ENCODE measurements at places on chromosomes 12 and 14.

DNA sequence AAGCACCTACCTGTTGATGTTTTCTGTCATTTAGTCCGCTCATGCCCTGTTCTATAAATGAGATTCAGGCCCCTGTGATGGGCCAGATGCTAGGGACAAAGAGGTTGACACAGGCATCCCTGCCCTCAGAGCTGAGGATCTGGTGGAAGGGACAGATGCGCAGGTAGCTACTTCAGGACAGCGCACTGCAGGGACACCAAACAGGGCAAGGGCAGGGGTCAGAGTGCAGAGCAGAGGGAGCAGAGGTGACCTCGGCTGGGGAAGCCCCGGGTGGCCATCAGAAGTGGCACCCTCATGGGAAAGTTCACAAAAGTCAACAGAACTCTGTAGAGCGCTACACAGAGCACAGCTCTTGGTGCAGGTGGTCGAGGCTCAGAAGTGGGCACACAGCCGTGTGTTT is 5.6 kb upstream of the PNMA1 start:
- DNase-seq = no peak

GRCh38 chr12:128140551-128140950 is 126.4 kb upstream of the TMEM132C start:
- DNase-seq = no peak

GRCh38 chr14:76941544-76941943 is 87.0 kb downstream of the IRF2BPL start:
- DNase-seq = no peak

GRCh38 chr14:91349481-91350074 is 68.0 kb downstream of the CCDC88C start:
- no peak for DNase-seq

GRCh38 chr14:50082784-50083466 is 33.4 kb downstream of the VCPKMT start:
- DNase-seq = no peak

- DNase-seq = no peak
Measured at GRCh38 chr12:29216266-29216665, 67.2 kb downstream of the FAR2 start.

DNA sequence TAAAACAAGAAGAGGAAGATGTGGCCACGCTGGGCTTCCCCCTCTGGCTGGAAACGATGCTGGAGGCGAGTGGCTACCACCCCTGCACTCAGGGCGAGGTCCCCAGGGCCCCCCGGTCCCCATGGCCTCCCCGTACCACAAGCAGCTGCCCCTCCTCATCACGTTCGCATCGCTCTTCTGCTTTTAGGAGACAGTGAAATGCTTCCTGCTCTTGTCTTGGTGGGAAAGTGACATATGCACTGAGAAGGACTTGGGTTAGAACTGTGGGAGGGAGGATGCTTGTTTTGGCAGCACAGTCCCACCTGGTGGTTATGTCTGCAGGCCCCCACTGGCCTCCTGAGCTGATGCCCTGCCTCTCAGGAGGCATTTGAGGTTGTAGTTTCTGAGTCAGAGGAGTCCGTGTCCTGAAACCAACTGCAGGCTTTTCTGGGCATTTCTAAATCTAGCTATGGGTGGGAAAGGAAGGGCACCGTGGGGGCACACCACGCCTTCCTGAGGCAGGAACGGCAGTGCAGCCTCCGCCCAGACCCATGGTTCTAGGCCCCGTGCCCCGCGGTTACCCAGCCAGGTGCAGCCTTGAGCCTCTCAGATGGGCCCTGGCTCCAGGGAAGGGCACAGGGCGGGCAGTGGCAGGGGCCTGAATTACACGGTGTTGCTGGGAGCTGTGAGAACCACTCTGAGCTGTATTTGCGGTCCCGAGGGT is 139.3 kb downstream of the ADGRD1 start:
- no peak for DNase-seq

DNA sequence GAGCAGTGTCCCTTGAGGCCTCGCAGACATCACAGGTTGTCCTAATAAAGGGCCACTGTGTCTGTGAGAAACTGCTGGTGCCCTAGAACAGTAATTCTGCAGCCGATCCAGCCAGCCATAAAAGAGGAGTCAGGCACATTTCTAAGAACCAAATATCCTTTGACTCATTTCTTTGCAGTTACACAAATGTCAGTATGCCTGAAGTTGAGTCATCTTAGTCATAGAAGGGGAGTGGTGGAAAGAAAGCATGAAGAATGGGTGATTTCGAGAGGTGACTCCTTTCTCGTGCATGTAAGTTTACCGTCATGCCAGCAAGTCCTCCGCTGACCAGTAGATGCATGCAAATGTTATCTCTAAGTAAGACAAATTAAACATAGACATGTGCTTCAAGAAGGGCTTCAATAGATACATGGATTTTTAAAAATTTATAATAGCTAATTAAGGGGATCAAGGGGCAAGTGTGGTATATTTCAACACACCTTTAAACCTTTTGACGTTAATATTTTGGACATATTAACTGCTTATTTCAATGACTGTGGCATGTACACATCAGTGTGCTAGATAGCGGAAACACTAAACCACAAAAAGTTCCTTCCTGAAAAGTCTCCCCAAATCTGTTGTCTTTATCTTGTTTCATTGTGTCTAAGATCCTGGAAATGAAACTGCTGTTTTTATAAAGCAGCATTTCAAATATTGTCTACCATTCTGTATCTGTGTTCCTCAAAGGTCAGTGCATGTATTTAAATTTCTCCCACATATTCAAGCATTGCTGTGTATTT is 497.4 kb downstream of the NPAS3 start:
- DNase-seq = no peak

DNA sequence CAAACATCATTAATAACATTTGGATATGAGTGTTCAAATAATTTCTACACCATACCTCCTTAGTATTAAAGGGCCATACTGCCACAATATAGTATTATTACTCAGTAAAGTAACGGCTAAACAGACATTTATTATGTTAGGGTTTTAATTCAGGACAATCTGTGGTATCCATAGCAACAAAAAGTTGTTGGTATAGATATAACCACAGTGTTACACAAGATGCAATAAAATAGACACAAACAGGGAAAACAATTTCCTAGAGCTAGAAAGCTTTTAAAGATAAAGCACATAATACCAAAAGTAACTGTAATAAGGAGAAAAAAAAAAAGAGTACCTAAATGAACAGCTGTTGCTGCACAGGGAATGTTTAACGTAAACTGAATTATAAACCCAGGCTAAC is 16.1 kb downstream of the CNIH1 start:
- no peak for DNase-seq

DNA sequence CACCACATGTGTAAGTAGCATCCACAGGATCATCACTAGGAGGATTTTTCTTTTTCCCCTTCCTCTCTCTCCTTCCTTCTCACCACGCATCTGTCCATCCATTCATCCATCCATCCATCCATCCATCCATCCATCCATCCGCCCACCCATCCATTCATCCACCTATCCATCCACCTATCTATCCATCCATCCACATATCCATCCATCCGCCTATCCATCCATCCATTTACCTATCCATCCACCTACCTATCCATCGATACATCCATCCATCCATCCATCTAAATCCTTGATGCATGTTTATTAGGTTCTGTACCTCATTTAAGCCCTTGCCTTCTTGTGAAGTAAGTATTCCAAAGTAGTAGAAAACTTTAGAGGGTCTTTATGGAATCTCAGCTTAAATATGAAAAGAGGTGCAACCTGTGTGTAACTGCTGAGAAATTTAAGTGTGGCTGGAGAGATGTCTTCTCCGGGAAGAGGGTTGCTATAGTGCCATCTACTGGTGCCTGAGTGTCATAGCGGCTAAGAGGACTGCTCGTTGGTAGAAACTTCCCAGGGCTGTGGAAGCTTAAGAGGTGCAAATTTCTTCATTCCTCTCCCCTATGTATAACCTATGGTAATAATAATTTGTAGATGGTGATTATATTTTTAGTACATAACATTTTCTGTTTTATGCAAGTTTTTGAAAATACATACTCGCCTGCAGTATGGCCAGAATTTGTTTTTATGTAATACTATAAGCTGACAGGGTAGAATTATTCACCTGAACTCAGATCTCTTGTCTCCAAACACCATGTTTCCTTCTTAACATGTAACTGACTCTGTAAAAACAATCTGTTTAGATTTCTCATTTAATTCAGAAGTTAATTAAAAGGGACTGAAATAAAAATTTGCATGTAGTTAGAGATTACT is 46.0 kb downstream of the MYO1H start:
- DNase-seq = no peak

DNA sequence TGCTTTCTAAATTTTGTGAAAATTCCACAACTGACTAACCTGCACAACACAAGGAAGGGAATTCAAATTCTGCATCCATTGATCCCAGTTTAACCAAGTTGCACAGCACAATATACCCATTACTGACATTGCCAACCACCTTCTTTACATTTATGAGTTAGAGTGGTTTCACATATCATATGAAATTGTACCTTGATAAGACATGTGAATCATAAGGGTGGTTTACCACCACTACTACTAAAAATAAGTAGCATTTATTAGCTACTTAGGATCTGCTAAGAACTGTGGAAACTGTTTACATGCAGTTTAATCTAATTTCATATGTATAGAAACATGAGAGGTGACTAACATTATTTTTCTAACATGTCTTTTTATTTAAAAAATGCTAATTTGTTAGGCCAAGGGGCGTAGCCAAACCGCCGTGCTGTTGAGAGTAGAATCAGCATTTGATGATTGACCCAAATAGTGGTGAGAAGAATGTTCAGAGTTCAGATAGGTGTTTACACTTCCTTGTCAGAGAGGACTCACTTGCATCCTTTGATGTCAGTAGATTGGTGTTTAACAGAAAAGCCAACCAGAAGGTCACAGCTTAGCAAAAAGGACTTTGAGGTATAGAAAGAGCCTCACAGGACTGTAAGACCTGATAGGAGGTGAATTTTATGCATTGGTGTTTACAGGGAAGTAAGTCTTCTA is 56.2 kb downstream of the LRFN5 start:
- DNase-seq = no peak

DNA sequence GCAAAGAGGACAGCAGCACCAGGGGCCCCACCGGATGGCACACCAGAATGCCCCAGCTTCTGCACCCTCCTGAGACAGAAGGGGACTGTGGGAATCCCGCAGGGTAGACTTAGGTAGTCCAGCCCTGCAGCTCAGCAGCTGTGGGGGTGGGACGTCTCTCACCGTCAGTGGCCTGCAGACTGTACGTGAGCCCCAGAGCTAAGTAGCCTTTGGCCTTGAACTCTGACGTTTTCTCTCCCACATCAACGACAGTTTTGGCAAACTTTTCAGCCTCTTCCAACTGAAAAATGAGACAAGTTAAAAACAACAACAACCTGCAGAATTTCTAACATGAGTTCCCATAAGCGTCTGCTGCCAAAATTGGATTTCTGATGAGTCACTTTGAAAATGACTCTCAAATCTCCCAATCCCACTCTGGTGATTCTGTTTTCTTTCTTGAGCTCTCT is 161.4 kb downstream of the TTC7B start:
- no peak for DNase-seq

- DNase-seq = no peak
Measured at GRCh38 chr14:38291681-38292467, 36.0 kb upstream of the CLEC14A start.

- no peak for DNase-seq
Measured at GRCh38 chr12:27486961-27487360, 37.0 kb upstream of the PPFIBP1 start.

DNA sequence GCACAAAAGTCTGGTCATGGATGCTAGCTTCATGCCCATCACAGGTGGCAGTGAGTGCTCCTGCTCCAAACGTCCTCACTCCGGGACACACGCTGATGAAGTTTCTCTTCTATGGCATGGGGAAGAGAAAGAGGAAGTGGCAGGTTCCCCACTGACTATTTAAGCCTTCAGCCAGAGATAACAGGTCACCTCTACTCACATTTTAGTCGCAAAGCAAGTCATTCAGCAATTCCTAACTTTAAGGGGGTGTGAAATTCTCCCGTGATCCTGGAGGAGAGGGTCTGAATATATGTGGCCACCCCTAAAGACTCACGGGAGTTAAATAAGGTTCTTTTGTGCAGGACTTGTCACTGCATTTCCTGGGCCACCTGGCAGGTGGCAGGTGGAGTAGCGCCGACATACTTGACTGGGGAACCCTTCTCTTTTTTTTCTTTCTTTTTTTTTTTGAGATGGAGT is 18.8 kb upstream of the RCOR1 start:
- no peak for DNase-seq

- no peak for DNase-seq
Measured at GRCh38 chr12:116376354-116377193, 99.1 kb upstream of the MED13L start.

GRCh38 chr12:106276032-106276740 is 26.3 kb upstream of the TCP11L2 start:
- no peak for DNase-seq

GRCh38 chr12:4086481-4086880 is 187.1 kb upstream of the CCND2 start:
- no peak for DNase-seq

DNA sequence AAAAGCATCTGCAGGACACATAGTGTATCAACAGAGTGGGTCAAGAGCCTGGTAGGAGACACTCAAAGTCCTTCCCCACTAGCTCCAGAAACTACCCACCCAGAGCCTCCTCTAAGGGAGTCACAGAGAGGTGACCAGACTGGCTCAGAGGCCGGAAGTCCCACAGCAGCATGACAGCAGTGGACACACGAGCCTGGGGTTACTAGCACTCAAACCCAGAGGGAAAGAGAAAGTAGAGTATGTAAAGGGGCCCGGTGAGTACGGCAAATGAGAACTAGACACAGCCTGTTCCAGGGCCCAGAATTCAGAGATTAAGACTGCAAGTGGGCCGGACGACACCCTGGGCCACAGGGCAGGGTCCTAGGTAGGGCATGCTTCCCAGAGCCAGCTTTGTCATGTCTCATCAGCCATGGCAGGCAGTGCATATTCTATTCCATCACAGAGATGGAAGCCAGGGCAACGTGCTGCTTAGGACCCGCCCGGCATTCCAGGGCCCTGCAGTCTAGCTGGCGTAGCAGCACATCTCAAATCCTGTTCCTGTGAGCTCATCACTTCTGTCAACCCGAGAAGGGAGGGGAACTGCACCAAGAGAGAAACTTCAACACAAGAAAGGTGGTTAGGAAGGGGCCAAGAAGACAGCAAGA is 4.2 kb downstream of the IFFO1 start:
- DNase-seq = no peak

- DNase-seq = no peak
Measured at GRCh38 chr12:130385193-130385592, 47.5 kb downstream of the PIWIL1 start.

DNA sequence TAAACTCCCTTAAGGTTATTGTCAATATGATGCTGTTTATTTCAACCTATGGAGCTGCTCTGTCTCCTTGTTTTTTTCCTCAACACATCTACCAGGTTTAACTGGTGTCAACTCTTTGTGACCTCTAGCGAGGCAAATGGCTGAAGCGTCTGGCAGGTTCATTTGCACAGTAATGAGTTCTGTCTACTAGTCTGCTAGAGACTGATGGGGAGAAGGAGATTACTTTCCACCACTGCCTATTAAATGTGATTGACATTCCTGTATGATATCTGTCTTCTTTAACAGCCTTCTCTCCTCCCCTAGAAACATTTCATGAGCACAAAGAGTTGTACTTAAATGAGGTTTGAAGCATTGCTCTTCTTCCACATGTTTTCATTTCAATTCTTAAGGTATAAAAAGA is 253.7 kb downstream of the SLC6A15 start:
- no peak for DNase-seq

- no peak for DNase-seq
Measured at GRCh38 chr12:53345486-53346188, 9.5 kb upstream of the SP7 start.

- DNase-seq = no peak
Measured at GRCh38 chr14:101226603-101227425, 323.3 kb upstream of the RTL1 start.

Measured in left renal cortex interstitium (tissue), 4 donors.